ENCODE measurements at places on chromosomes 4 and X. TPM values are rescaled to one million over a fixed set of nuclear protein-coding genes. Genes with fewer than 3 reads are reported as not detected.

CDS1 gene
- total RNA-seq, result 6.6 TPM

GC gene
- total RNA-seq, result not detected

PNMA6F gene
- total RNA-seq, result 0.49 TPM

GAGE12F gene
- not detected for total RNA-seq

SPANXC gene
- not detected for total RNA-seq

NIPAL1 gene
- 2.0 TPM for total RNA-seq

LNX1 gene
- 36.9 TPM for total RNA-seq

OPN1MW gene
- not detected for total RNA-seq

SCML2 gene
- total RNA-seq, result 9.1 TPM

PF4V1 gene
- total RNA-seq, result not detected

SMIM31 gene
- total RNA-seq, result not detected

STBD1 gene
- 0.74 TPM for total RNA-seq

SPANXN5 gene
- total RNA-seq, result not detected

TLR1 gene
- total RNA-seq, result 8.9 TPM

ANKRD37 gene
- 11.8 TPM for total RNA-seq

CACNA1F gene
- total RNA-seq, result not detected

Measured in temporal lobe (tissue), 4 donors.